NB4 (cell line): ENCODE measurements at places on chromosomes 5 and 9.

DNA sequence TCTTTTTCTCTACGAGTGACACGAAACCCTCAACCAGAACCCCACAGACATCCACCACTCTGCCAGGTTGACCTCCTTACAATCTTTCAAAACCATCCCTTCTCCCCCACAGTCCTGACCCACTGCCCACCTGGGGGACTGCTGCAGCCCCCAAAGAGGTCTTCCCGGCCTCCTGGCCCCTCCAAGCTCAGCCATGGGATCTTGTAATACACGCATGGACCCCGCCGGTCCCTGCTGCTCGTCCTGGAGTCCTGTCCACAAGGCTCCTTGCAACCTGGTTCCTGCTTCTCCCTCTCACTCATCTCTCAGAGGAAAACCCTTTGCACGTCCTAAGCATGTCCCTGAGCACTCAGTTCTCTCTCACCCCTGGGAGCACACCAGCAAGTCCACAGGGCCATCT, 187.3 kb downstream of the CDK5RAP2 start:
- DNase-seq = no peak

GRCh38 chr5:113378081-113378480, 56.7 kb downstream of the TSSK1B start:
- DNase-seq = peak; percentile 49

DNA sequence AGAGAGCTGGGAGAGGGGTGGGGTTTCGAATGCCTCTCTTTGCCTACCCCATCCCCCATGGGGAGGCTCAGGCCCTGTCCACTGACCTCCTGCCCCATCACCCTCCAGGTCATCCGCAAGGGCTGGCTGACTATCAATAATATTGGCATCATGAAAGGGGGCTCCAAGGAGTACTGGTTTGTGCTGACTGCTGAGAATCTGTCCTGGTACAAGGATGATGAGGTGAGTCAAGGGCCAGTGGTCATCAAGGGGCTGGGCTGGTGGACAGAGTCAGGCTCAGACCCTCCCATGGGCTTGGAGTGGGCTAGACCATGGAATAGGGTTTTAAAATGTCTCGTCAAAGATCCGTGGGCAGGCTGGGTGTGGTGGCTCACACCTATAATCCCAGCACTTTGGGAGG, 33.7 kb downstream of the GOLGA2 start:
- no peak for DNase-seq

DNA sequence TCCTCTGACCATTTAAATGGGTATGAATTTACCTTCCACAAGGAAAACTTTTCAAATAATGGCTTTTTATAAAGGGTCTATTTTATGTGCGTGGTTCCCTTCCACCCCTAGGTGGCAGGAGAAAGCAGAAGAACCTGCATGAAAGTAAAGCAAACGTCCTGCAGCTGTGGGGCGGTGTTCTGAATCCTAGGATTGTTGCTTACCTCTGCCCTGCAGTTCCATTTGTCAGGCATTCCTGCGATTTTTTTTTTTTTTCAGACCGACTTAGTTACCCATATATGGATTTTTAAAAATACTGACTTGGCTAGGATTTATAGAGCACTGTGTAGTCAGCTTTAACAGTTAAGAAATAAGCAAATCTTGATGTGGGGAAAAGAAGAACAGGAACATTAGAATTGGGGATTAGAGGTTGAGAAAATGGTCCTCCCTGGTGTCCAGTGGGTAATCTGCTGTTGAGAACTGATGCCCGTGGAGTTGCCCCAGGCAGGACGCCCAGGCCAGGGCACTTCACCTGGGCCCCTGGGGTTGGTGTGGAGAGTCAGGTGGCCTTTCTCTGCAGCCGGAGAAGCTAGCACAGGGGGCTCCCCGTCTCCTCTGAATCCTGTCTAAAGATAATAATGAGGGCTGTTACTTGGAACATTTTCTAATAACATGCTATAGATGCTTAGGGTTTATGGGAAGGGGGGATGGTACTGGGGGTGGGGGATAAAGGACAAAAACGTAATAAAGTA, 30.4 kb upstream of the LTC4S start:
- peak; percentile 77 for DNase-seq

GRCh38 chr9:72751541-72751940, 201.3 kb downstream of the ALDH1A1 start:
- no peak for DNase-seq

DNA sequence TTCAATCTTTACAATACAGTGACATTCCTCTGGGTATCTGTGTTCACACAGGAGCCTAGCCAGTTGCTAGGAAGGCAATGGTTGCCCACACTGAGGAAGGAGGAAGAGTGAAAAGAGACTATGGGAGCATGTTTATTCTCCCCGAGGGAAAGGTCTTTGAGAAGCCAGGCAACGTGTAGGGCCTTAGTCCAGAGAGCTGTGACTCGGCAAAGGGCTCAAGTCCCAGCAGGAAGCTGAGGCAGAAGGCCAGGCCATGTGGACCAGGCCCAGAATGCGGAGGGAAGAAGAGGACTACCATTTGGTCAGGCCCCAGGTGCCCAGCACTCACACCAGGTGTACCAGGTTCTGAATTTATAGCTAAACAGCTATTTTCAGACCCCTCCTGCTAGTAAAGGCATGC, 136.6 kb upstream of the DMAC1 start:
- DNase-seq = no peak

GRCh38 chr9:126854734-126855133, 5.7 kb upstream of the ZBTB34 start:
- no peak for DNase-seq

- DNase-seq = peak; percentile 15
Observed at GRCh38 chr5:51960617-51961121, 577.4 kb downstream of the ISL1 start.

- DNase-seq = no peak
Observed at GRCh38 chr5:10724781-10725507, 36.1 kb downstream of the DAP start.

DNA sequence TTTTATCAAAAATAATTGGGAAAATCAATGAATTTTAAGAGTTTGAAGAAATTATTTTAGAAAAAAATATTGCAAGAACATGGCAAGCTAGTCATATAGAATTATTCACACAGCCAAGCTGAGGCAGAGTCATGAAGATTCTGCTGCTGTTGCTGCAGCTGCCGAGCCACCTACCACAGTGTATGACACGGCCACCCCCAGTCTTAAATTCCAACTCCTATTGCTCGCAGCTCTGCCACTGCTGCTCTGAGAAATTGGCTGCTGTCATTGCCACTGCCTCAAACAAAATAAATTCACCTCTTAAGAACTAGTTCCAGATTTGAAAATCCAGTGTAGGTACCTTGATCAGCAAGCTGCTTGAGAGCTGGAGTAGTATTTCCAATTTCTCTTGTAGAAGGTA, 1318.8 kb upstream of the ACO1 start:
- DNase-seq = no peak

- peak; percentile 96 for DNase-seq
Observed at GRCh38 chr5:32522429-32523143, 62.8 kb upstream of the SUB1 start.

DNA sequence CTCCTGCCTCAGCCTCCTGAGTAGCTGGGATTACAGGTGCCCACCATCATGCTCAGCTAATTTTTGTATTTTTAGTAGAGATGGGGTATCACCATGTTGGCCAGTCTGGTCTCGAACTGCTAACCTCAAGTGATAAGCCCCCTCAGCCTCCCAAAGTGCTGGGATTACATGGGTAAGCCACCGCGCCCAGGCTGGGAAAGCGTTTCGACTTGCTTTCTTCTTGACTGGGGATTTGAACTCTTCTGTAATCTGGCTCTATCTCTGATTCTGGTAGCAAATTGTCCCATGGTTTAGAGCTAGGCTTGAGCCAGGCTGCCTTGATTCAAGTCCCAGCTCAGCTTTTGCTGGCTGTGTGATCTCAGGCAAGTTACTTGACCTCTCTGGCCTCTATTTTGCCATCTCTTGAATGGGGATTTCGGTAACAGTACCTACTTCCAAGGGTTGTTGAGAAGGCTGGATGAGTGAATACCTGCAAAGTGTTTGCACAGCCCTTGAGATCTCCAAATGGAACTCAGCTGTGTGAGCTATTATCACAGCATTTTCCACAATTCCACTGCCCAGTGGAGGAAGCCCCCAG, 20.5 kb upstream of the MVB12B start:
- no peak for DNase-seq

- DNase-seq = peak; percentile 35
Observed at GRCh38 chr5:143311428-143311827, 92.1 kb downstream of the NR3C1 start.

- DNase-seq = no peak
Observed at GRCh38 chr9:4131946-4132345, 167.9 kb downstream of the GLIS3 start.

DNA sequence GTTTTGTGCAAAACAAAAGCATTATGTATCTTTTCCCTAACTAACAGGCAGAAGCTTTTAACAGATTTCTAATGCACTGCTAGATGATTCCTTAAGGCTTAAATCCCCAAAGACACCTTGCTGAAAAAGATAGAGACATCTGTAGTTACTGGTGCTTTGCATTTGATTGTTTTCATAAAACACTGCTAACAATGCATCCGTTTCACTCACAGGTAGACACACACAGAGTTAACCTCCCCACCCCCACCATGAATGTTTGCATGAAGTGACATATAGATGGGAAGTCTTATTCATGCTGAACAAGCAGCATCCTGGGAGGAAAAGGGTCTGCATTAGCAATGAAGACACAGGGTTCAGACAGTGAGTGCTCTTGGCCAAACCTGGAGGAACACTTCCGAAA, 100.9 kb downstream of the ASTN2 start:
- DNase-seq = no peak

- no peak for DNase-seq
Observed at GRCh38 chr5:75016896-75017295, 35.5 kb downstream of the GCNT4 start.

DNA sequence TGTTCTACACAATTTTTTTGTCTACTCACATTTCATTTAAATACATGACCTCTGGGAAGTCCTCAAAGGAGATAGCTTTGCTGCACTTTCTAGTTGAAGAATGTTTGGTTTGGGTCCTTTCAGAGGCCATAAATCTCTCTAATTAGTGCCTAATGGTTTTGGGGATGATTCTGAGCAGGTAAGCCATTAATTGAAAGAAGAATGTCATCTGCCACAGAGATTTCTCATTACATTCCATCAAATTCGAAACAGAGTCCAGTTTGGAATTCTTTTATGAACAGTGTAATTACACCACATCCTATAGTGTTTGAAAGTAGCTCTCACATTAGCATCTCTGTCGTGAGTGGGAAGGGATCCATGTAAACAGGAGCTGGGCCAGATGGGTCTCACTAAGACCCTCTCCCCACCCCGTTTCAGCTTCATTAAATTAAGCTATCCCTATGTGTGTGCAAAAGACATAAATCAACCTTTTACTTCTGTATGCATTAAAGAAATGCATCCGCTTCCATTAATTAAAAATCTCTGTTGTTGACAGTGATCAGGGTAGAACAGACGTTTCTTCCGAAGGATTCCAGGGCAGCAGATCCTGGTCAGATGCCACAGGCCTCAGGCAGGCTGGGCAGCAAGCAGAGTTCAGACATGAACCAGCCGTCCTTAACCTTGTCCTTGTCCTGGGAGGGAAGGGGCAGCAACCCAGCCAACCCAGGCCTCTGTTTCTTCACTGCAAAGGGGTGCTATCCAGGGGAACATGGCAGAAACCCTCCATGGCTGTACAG, 99.8 kb upstream of the MAP1B start:
- no peak for DNase-seq

DNA sequence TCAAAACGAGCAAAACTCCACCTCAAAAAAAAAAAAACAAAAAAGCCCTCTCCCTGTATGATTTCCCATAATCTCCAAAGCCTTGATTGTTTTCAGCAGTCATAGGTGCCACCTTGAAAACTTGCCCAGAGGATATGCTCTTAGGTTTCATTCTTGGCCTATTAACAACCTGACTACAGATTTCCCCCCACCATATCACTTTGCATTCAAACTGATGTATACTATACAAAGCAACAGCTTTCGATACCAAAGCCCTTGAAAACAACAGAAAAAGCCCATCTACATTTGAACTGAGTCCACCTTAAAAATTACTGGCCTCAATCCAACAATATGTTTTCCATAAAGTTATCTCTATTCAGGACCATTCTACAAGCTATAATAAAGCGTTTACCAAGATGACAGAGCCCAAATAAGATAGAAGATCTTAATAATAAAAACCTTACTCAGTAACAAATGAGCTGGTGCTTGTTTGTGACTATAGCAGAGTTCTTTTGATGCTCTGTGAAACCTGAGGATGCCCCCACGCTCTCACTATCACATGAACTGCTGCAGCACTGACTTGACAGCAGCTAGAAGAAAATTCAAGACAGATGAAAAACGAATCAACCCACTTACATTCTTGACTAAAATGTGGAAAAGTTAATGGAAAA, 44.4 kb downstream of the FNBP1 start:
- no peak for DNase-seq

- DNase-seq = no peak
Observed at GRCh38 chr5:39273314-39273954, 54.1 kb upstream of the FYB1 start.

GRCh38 chr5:176723440-176723839, 76.2 kb downstream of the TSPAN17 start:
- DNase-seq = peak; percentile 18

DNA sequence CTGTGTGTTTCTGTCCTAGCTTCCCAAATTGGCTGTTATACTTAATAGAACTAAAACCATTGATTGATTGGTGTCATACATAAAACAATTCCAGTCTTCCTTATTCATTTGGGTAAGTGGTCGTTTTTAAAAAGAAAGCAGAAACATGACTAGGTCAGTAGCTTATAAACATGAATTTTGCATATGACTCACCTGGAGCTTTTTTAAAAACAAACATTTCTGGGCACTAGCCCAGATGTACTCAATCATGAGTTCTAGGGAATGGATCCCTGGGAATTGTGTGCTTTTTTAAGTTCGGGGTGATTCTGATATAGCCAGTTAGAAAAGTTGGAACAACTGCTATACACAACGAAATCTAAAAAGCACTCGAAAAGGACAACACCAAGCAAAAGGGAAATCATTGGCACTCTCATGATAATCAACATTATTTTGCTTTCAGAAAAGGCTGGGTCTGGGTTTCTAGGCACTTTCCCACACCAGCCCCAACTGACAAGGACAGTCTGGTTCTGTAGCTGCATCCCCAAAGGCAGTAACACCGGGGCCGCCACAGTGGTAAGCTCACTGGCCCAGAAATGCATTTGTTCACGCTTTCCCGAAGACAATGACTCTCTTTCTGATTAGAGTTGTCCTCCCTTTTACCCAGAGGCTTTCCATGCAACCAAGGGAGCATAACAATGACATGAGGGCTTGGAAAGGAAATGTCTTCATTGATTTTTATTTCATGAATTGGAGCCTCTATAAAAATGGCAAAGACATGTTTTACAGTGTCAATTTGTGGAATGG, 664.9 kb upstream of the WWC1 start:
- no peak for DNase-seq

- no peak for DNase-seq
Observed at GRCh38 chr9:2163231-2163885, 148.2 kb downstream of the SMARCA2 start.

DNA sequence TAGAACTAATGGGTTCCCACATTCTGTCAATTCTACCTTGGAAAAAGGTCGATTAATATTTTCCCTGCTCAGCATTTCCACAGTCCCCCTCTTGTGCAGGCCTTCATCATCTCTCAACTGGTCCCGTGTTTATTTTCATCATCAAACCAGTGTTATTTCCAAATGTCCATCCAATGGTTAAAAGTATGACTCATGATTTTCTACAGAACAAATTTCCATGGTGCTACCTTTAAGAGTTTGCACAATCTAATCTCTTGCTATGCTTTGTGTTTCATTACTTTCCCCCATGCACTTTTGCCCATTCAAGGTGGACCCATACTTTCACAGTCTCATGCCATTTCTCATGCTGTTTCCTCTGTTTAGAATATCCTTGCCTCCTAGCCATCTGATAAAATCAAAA, 143.7 kb downstream of the CCDC192 start:
- no peak for DNase-seq

- peak; percentile 49 for DNase-seq
Observed at GRCh38 chr9:5790923-5791322, 42.0 kb downstream of the ERMP1 start.

- no peak for DNase-seq
Observed at GRCh38 chr9:69326261-69326660, 1.2 kb downstream of the ENTREP1 start.
